Stimulated activated CD8-positive, alpha-beta memory T cell treated with anti-CD3 and anti-CD28 coated beads, Interleukin-15, amount 100 ng/mL, for 24 hours (primary cell): ENCODE measurements at places on chromosomes 2 and 18.

GRCh38 chr18:26127786-26128185, 5.9 kb upstream of the PSMA8 start:
- DNase-seq: no peak

- DNase-seq: no peak
Measured at GRCh38 chr2:54586062-54586461, 129.9 kb downstream of the SPTBN1 start.

DNA sequence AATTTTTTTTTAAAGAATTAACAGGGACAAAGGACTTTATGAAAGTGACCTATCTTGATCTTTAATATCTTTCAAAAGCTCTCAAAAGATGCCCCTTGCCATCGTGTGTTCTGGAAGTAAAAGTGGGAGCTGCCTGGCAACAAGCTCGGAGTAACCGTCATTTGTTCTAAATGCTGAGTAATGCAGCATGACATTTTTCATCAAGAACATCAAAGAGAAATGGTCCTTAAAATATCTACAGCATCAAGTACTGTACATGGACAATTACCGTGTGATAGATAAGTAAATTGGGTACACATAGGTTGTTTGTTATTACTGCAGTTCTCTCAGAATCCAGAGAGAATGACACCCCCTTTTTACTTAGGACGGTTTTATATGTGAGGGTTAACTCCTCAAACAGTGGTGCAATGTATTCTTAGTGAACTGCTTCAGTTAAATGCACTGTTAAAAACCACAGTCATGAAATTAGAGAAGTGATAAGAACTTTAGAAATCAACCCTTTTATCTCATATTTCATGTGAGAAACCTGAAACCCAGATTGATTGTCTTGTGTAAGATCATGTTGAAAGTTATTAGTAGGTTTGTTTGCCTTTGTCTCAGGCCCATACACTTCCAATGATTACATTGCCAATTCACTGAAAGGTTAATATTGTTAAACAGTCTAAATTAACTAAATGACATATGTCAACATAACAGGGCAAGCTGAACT, 90.6 kb upstream of the HNMT start:
- no peak for DNase-seq

DNA sequence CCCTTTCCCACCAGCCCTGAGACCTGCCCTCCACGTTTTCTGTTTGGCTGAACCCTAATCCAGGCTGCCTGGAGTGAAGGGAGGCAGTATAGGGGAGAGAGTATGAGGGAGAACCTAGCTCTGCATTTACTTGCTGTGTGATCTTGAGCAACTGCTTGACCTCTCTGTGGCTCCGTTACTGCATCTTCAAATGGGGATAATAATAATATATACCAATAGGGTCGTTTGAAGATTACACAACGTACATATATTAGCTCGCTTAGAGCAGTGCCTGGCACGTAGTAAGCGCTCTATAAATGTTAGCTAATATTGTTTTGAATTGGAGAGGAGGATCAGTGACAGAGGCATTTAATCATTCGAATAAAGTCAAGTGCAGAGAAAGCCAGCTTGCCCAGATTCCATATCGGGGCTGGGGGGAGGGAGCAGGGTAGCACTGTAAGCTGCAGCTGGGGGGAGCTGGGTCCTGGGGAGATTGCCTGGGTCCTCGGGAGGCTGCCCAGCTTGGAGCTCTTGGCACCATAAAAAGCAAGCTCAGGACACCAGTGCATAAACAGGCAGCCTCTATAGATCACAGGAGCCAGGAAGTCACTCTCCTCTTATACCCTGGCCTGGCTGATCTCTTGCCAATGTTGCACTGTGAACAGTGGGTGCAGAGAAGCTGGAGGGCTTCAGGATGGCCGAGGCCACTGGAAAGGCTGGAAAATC, 19.1 kb downstream of the KCNK3 start:
- DNase-seq: no peak

GRCh38 chr2:164675687-164676086, 54.4 kb upstream of the GRB14 start:
- no peak for DNase-seq

DNA sequence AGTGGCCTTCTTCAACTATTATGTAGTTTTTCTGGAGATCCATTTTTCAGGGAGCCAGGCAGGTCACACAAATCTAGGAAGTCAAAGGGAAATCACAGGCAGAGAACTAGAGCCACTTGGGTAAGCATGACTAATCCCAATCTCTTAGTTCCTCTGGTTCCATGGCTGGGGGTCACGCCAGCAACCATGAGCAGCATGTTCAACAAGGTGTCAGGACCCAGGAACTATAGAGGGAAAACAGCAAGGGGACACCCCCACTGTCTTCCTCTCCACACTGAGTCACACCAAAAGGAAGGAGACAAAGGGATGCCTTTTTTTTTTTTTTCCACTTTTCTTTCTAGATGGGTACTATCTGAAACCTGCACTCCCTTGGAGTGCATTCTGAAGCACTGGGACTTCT, 250.9 kb downstream of the OTX1 start:
- no peak for DNase-seq

DNA sequence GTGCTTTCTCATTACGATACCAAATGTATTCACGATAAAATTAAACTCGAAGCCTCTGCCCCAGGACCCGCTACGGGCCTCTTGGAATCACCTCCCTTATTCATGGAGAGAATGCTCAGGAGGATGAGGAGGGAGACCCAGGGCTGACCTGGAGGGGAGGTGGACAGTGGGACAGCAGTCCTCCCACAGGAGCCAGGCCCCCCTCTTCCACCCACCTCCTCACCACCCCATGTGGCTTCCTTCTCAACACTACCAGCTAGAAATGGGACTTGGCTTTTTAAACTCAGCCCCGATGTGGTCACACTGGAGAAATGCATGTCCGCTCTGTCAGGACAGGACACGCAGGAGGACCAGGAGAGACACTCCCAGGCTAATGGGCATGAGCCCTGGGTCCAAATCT, 147.9 kb upstream of the ID2 start:
- no peak for DNase-seq

- DNase-seq: no peak
Measured at GRCh38 chr2:144320491-144320890, 199.4 kb downstream of the ZEB2 start.

DNA sequence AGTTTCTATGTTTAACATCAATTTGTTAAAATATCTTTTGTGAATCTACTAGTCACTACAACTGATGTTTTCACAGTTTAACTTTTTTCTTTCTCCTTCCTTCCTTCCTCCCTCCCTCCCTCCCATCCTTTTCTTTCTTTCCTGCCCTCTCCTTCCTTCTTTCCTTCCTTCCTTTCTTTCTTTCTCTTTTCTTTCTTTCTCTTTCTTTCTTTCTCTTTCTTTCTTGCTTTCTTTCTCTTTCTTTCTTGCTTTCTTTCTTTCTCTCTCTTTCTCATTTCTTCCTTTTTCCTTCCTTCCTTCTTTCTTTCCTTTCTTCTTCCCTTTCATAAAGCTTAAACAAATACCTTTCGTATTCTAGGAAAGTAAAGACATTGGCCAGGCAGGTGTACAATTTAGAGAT, 2083.0 kb upstream of the CELF4 start:
- DNase-seq: no peak

DNA sequence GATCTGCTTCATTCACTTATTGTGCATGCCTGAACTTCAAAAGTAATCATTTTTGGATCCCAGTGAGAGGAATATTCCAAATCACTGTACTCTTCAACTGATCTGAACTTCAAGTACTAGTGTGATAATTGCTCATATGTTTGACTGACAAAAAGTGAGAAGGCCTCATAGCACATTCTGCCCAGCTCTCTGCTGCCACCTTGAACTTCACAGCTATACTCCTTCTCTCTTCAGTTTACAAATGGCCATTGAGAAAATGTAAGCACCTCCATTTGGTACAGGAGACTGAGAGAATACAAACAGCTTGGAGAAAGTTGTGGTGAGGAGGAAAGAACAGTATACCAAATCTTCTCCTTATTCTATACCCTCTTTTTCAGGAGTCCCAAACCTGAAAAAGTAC, 946.0 kb upstream of the CHAC2 start:
- no peak for DNase-seq

- no peak for DNase-seq
Measured at GRCh38 chr2:172701250-172701649, 34.4 kb upstream of the RAPGEF4 start.

DNA sequence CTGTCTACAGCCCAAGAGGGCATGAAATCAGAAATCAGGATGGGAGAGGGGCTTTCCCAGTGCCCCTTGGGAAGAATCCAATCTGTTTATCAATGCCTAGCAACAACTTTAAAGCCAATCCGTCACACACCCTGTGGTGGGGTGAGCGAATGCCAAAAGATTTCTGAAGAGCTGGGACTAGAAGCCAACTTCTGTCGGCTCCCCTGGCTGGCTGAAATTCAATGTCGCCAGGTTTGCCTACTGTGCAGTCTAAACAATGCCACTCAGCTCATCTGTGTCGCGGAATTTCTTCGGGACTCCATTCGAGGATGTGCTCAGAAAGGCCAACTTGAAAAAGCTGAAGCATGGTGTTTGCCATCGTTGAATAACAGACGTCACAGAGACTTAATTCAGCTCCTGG, 31.5 kb upstream of the NCKAP5 start:
- DNase-seq: no peak

DNA sequence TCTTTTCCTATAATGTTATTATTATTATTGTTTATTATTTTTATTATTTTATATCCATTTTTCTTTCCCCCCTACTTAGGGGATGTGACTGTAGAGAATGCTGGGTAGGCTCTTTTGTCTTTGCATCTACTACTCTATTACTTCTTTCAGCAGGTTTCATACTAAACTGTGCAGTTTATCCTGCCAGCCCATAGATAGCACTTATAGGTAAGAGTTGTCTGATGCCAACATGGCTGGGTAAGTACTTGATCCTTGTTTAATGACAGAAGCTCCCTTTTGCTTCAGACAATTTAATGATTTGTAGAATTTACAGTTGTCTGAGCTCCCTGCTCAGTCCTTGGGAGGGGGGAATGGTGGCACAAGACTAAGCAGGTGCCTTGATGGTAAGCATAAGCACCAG, 262.9 kb upstream of the CDH2 start:
- no peak for DNase-seq

DNA sequence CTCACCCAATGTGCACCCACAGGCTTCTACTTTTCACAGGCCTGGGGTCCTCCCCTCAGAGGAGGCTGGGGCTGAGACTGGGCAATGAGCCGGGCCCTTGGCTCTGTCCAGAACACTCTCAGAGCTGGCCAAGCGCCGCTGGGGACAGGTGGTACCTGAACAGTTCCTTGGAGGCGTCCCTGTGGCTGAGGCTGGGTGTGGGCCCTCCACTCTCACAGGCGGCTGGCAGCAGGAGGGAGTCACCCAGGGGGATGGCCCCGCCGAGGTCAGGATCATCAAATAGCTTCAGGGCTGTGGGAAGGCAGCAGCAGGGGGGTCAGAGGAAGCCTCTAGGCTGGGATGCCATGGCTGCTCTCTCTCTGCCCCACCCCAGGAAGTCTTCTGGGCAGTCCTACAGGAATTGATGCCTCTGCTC, 27.1 kb downstream of the HS1BP3 start:
- DNase-seq: no peak

DNA sequence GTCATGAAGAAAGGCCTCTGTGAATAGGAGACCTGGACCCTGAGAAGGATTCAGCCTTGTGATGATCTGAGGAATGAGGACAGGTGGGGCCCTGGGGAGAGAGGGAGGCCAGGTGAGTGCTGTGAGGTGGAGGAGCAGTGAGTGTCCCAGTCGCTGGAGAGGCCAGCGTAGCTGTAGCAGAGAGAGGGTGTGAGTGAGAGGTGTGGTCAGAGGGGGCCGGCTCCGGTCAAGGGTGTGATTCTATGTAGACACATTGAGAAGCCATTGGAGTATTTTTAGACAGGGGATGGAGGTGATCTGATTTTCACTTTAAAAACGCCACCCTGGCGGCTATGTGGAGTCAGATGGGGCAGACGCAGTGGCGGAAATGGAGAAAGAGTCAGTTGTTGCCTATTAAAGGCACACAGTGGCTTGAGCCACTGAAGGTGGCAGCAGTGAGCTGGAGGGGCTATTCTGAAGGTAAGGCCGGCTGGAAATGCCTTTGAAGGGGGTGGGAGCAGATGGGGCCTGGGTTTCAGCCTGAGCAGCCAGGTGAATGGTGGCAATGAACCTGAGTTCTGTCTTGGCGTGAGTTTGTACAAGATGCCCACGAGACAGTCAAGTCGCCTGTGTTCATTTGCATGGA, 55.6 kb downstream of the GREB1 start:
- DNase-seq: no peak

GRCh38 chr2:237207646-237208045, 122.0 kb downstream of the COPS8 start:
- no peak for DNase-seq

- DNase-seq: no peak
Measured at GRCh38 chr2:12674644-12675328, 42.0 kb upstream of the TRIB2 start.

DNA sequence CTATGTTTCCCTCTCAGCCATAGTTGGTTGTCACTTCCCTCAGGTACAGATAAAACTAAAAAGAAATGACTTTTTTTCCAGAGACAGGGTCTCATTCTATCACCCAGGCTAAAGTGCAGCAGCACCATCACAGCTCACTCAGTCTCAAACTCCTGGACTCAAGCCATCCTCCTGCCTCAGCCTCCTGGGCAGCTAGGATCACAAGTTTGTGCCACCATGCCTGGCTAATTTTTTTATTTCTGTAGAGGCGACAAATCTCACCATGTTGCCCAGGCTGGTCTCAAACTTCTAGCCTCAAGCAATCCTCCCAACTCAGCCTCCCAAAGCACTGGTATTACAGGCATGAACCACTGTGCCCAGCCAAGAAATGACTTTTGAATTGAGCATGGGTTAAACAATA, 8.2 kb downstream of the ROCK2 start:
- no peak for DNase-seq

- DNase-seq: no peak
Measured at GRCh38 chr2:133167223-133167622, 401.0 kb downstream of the NCKAP5 start.

GRCh38 chr18:49175476-49175875, 224.7 kb upstream of the SMAD7 start:
- DNase-seq: no peak

DNA sequence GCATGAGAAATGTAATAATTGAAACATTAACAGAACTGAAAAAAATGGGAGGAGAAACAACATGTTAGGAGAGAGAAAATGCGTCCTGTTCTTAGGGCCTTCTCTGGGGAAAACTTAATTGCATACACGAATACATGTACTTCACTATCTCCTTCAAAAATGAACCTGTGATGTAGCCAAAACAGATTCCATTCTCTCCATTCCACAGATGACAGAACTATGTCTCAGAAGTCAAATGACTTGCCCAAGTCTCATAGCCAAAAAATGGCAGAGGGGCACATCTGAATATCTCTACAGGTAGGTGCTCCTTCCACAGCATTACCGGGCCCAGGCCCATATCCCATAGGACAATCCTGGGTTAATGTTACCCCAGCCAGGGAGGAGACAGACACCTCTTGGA, 3.9 kb upstream of the DCTN1 start:
- DNase-seq: no peak

DNA sequence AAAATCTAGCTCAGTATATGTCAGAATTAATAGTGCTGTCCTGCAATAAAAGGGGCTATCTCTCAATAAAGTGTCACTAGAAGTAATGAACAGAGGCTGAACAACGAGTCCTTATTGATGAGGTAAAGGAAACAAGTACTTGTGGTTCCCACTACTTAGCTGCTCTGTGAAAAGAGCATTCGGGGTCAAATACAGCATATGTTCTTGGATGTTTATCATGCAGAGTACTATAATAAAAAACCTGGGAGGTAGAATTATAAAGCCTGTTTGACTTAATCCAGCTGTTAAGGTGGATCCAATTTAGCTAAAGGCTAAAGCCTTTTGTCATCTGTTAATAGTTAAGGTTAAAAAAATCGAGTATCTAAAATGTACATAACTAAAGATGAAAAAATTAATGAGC, 32.4 kb downstream of the SLC35F5 start:
- DNase-seq: no peak
